ENCODE measurements at places on chromosomes 1 and 21. TPM values are rescaled to one million over a fixed set of nuclear protein-coding genes. Genes with fewer than 3 reads are reported as not detected.

The DDI2 gene
- total RNA-seq: 12.5 TPM

The MR1 gene
- total RNA-seq: 9.3 TPM

The SERPINC1 gene
- not detected for total RNA-seq

The RGS8 gene
- not detected for total RNA-seq

The TMEM61 gene
- total RNA-seq: not detected

The DAP3 gene
- 151 TPM for total RNA-seq

The HFM1 gene
- 0.09 TPM for total RNA-seq

The ZNF436 gene
- total RNA-seq: 5.7 TPM

The NBPF11 gene
- 5.1 TPM for total RNA-seq

The GBP5 gene
- total RNA-seq: not detected

The THEM5 gene
- not detected for total RNA-seq

The CAPN9 gene
- not detected for total RNA-seq
